ENCODE measurements at places on chromosomes 2 and 18.

- no peak for DNase-seq
Measured at GRCh38 chr18:46452820-46453219, 204.2 kb downstream of the LOXHD1 start.

DNA sequence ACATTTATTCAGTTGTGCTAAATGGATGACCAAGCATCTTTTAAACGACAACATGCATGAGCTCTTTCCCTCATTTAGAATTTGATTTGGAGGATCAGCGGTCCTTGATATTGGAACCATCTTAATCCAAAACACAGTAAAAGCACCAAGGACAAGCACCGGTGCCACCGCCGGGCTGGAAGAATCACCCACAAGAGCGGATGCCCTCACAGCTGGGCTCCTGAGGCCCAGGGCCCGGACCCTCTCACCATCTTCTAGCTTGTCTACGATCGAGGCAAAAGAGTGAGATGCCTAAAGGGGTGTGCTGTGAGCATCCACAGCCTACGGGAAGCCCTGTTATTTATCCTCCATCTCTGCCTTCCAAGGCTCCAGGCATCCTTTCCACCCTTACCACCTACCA is 129.5 kb downstream of the ZNF516 start:
- DNase-seq = no peak

GRCh38 chr18:36697905-36698304 is 130.9 kb downstream of the TPGS2 start:
- no peak for DNase-seq

GRCh38 chr2:128770143-128771085 is 451.7 kb upstream of the HS6ST1 start:
- no peak for DNase-seq

GRCh38 chr2:37855283-37856041 is 69.6 kb upstream of the RMDN2 start:
- no peak for DNase-seq

GRCh38 chr18:53018791-53019190 is 678.8 kb downstream of the DCC start:
- DNase-seq = peak; percentile 8

GRCh38 chr2:27977731-27978312 is 87.3 kb downstream of the BABAM2 start:
- no peak for DNase-seq

DNA sequence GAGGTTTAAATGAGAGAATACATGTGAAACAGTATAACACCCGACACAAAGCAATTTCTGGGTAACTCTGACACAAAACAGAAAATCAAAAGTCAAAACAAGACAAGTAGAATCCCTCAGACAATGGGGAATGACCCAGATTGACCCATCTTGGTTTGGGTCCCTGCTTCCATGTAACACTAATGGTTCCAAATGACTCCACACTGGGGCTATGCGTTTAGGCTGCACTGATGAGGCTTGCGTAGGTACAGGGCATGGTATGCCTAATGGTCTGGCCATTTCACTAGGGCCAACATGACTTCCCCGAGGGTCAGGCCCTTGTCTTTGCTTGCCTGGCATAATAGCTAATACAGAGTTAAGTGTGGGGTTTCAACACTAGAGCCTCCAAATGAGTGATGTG is 27.2 kb upstream of the NFE2L2 start:
- no peak for DNase-seq

DNA sequence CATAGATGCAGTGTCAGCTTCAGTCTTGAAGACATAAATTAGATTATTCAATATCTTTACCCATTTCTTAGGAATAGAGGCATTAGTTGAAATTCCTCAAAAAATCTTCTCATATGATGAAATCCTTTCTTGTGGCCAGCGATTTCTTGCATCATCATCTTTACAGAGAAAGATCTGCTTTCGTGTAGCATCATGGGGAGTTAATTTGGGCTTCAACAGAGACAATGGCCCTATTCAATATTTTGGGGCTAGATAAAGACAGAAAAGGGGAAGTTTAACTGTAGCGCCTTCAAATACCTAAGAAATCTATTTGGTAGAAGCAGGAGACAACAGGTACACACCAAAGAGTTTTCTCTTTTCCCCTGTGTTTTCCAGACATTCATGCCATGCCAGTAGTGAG is 73.8 kb downstream of the TGFA start:
- no peak for DNase-seq

- no peak for DNase-seq
Measured at GRCh38 chr2:227706859-227707258, 11.0 kb downstream of the SLC19A3 start.

DNA sequence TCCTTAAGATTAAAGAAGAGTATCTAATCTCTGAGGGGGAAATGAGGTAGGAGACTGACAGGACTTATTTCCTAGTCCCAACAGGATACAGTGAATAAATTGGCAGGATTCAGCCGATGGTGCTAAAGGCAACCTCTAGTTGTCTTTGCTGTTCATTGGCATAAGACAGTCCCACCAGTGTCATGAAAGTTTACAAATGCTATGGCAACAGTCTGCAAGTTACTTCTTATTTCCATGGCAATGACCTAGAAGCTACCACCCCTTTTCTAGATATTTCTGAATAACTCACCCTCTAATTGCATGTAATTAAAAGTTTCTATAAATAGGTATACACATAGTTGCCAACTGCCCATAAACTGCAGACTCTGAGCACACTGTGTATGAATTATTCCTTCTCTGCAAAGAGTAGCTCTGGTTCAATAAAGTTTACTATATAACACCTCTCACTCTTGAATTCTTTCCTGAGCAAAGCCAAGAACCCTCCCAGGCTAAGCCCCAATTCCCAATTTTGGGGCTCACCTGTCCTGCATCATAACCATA is 172.7 kb upstream of the LRATD1 start:
- no peak for DNase-seq

DNA sequence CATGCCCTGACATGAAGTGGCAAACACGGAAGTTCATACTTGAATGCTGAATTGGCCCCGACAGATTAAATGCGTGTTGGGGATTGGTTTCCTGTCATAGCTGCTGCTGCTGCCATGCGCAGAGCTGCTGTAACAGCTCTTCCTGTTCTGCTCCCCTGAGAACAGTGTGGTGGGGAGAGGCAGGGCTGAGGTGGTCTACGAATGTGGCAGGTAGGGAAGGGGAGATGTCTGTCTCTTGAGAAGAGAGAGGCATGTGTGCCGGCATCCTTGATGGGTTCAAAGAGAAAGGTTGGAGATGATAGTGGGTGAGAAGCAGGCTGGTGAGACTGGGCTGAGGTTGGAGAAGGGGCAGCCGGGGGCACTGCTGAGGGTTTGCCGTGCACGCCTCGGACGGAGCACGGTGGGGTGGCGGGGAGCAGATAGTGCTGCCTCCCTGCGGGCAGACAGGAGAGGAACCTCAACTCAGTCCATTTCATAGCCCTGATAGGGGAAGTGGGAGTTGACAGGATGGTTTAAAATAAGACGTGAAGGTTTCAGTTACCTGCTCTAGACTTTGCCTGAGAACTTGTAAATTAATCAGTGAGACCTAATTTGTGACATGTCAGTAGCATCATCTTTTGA is 46.1 kb downstream of the TMEM185B start:
- DNase-seq = no peak

DNA sequence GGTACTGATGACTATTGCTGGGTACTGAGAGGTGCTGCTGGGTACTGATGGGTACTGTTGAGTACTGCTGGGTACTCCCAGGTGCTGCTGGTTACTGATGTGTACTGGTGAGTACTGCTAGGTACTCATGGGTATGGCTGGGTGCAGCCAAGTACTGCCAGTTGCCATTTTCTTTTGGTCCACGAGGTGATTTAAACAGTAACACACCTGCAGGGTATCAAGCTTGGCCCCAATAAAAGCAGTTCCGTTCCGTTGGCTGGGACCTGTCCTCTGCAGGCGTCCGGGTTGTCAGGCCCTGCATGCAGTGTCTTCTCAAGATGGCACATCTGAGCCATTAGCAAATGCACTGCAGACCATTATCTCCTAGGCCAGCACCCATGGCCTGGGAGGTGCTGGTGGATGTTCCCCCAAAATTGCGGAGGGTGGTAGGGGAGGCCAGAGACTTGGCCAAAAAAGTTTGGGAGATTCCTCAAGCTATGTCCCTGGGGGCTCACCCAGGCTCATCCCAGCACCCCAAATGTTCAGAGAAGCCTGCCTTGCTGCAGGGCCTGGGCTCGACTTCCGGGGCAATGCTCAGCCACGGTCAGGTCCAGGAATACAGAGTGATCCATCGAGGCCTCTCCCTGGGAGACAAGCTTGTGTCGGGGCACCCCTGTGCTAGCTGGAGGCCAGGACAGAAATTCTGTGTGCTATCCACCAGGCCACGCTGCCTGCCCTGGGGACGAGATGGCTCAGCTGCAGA is 165.2 kb downstream of the TWIST2 start:
- no peak for DNase-seq

- DNase-seq = no peak
Measured at GRCh38 chr2:202149155-202149762, 76.2 kb downstream of the KIAA2012 start.

DNA sequence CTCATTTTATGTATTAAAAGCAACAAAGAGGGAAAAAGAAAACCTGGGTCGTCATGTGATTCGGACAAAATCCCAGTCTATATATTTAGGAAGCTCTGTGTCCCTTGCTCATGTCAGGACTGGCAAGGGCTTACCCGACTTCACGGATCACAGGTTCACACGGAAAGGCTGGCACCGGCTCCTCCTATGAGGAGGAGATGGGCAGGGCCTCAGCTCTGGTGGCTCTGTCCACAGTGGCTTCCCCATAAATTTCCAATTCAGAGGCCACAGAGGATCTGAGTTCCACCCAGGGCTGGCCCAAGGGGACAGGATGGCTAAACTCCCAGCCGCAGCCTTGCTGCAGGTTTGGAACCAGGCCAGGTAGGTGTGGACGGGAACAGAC is 186.8 kb downstream of the BCL2 start:
- DNase-seq = no peak

DNA sequence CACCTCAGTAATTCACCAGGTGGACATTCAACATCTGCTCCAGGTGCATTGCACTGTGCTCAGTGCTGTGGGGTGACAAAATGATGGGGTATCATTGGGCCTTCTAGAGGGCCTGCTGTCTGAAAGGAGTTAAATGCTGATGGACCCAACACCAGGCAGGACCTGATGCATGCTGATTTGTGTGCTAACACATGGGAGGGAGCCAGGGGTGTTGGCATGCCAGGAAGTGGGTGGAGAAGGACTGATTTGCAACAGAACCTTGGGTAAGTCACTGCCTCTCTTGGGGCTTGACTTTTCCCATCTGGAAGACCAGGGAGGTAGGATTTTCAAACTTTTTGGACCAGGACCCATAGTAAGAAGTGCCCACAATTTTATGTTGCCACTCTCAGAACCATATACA is 57.9 kb upstream of the CXCR4 start:
- DNase-seq = no peak

- DNase-seq = no peak
Measured at GRCh38 chr2:119231975-119232665, 8.5 kb downstream of the STEAP3 start.

DNA sequence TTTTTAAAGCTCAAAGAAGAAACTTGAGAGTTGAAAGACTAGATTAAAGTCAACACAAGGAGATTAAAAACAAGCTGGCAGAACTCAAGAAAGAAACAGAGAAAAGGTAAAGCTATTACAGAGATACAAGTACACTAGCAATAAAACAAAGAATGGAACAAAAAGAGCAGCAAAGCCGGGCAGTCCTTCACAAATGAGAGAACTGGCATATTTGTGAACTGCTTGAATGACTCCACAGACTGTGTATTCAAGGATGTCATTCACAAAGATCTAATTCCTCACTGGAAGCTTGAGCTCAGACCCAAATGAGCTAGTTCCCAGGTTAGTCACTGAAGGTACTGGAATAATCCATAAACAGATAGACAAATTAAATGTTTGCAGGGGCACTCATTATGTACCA is 318.0 kb downstream of the MYCN start:
- DNase-seq = no peak

GRCh38 chr2:4047961-4048891 is 344.9 kb downstream of the DCDC2C start:
- no peak for DNase-seq

- DNase-seq = no peak
Measured at GRCh38 chr2:72924353-72925240, 7.3 kb downstream of the EMX1 start.

GRCh38 chr2:15798701-15799431 is 141.5 kb upstream of the MYCN start:
- no peak for DNase-seq

DNA sequence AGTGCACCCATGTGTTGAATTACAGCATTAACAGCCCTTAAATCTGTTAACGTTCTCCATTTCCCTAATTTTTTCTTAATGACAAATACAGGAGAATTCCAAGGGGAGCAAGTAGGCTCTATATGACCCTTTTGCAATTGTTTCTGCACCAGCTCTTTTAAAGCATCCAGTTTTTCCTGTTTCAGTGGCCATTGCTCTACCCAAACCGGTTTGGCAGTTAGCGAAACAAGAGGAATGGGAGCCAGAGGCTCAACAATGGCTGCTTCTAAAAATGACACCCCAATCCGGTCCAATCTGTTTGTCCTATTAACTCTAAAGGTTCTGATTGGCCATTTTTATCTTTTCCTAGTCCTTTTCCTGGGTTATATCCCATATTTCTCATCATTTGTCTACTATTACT is 15.1 kb upstream of the SUCLG1 start:
- DNase-seq = no peak

- DNase-seq = no peak
Measured at GRCh38 chr2:42598656-42599055, 30.2 kb downstream of the MTA3 start.

DNA sequence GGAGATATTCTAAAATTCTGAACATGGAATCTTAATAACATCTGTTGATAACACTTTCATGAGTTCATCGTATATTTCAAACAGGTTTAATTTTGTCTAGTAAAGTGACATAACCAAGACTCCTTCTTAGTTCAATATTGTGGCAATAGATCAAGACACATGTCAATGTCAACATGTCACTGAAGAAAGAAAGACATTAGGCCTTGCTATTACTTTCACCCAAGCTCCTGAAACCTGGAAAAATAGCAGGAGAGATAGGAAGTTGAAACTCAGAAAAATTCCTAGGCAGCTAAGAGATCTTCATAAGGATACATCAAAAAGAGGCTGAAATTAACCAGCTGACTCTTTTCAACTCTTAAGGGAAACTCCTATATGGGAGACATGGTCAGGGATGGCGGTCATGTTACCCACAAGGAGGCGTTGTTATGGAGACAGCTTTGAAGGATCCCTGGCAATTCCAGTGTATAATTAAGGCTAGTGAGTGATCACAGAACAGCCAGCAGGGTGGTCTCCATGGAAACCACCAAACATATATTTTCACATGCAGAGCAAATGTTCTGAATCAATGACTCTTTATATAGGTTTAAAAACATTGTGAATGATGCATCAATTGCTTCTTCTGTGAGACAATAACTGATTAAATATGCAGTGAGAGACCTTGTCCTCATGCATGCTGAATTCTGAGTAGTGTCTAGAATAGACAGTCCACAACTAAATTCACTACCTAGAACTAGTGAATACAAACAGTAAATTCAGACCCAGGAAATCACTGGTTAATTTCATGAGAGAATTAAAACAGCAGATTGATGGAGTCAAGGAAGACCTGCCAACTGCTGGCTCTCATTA is 115.3 kb upstream of the RIOK3 start:
- DNase-seq = no peak

DNA sequence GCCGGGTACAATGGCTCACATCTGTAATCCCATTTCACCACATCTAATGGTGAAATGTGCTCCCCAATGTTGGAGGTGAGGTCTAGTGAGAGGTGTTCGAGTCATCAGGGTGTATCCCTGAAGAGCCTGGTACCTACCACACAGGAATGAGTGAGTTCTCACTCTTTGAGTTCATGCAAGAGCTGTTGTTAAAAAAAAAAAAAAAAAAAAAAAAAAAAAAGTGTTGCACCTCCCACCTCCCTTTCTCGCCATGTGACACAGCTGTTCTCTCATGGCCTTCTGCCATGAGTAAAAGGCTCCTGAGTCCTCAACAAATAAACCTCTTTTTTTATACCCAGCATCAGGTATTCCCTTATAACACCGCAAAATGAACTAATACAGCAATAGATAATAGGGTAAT is 106.3 kb downstream of the C2orf74 start:
- no peak for DNase-seq

Measured in SK-N-MC (cell line).